ENCODE measurements at places on chromosomes 12 and 14.

DNA sequence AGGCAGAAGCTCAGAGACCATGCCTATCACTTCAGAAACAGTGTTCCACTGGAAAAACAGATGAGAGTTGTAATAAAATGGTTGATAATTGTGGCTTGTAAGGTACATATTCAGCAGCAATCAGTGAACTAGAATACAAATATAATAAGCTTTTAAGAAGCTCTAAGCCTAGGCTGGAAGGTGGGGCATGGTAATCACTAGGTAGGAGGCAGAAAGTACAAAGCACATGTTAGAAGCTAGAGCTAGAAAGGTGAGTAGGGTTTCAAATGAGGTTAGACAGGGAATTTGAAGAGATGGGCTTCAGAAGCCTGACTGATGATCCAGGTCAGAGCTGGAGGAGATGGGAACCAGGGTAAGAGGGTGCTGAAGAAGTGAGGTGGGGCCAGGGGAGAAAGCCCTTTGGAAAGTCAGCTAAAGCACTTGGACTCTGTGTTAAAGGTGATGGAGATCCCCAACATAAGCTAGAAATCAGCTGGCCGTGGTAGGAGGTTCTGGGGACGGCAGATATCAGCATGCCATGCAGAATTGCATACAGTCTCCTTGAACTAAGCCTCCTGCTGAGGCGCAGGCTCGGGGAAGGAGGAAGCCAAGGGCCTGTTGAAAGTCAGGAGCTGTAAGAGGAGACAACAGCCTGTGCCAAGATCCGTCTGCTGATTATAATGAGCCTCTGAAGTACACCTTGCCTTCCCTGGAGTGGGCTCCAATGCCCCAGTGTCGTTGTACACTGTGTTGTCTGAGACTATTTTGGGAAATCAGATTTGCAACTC, 659.4 kb downstream of the BCL11B start:
- no peak for DNase-seq

GRCh38 chr12:128840862-128841468, 12.3 kb upstream of the GLT1D1 start:
- DNase-seq, result no peak

- no peak for DNase-seq
These were observed 96.9 kb downstream of the STXBP6 start for GRCh38 chr14:24952851-24953666.

- no peak for DNase-seq
These were observed 41.8 kb upstream of the PTPRR start for GRCh38 chr12:70962226-70962794.
